Fibroblast of skin of scalp (primary cell): ENCODE measurements at places on chromosomes 5 and 9.

DNA sequence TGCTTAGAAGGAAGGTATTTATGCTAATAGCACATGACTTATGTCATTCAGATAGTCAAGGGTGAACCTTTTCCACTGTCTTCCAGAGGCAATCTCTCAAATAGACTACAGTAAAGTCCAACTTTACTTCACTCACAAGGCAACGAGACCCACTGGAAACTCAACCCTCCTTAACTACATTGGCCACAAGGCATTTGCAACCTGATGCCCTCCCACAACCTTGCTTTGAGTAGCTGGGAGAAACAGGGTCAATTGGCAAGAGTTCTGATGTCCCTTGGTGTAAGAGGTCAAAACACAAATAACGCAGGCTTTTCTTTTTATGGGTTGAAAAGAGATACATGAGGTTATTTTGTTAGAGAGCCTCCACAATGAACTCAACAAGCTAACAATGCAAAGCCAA lies 6.1 kb downstream of the GAS1 start:
- DNase-seq = no peak

DNA sequence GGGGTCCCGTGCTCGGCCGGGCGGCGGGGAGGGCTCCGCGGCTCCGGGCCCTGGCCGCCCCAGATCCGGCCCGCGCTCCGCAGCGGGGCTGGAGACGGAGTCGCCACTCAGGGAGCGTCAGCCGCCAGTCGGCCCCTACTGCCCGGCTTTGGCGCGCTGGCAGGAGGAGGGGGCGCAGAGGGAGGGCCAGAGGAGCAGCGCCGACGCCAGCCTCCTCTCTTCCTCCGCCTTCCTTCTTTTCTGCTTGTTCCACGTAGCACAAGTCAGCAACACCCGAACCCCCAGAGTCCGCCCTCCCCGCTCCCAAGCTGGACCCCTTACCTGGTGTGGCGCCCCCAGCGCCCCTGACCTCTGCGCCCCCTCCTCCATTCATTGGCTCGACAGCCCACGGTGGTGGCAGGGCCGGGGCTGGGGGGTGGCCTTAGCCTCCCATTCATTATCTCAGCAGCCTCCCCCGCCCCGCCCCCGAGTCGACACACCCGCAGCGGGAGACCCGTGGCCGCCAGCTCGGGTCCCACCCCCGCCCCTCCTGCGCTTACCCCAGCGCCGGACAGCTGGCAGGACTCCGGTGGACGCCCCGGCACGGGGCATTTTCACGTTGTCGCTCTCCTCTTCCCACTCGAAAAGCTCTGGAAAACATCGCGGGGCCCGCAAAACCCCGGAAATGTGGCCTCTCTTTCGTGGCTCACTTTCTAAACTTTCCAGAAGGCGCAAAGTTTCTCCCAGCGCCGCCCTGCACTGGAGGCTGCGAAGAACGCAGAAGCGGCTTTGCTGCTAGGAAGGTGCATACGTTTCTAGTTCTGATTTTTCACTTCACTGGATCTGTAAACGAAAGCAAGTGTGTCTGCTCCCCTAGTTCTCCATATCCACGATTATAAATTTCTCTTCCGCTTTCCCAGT lies at the start of gene LPAR1:
Gene LPAR1 (minus strand): TSS at position 140 of the 900 bp plus-strand sequence. CDS start 66,353 bp downstream, outside the sequence.
- peak; percentile 74 for DNase-seq

DNA sequence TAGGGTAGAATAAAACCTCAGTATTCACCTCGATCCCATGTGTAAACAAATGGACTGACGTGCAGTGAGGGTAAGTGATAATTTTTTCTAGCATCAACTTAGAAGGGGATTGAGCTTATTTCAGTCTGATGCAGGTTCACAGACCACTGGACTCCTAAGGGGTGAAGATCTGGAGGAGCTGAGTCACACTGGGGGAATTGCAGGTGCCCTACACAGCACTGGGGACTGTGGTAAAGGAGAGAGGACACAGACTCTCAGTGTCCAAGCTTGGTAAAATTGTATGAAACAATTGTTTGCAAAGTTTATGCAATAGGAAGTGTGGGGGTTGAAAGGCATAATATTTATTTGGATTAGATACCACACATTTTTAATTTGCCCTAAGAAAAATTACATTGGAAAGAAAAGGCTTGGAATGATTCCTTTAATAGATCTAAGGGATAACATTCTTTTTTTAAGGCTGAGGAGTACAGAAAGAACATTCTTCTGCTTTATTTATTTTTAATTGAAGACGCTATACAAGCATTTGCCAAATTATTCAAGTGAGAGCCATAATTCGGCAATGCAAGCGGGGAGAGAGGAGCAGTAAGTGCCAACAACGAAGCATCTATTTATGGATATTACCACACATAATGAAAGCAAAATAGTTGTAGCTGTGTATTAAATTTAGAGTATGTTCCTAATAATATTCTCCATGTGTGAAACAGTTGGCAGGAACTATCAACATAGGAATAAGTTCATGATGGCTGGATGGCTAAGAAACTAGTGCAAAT lies 766.9 kb upstream of the ADAMTS16 start:
- DNase-seq = no peak

GRCh38 chr5:93791518-93791972 lies 50.1 kb upstream of the POU5F2 start:
- DNase-seq = no peak

DNA sequence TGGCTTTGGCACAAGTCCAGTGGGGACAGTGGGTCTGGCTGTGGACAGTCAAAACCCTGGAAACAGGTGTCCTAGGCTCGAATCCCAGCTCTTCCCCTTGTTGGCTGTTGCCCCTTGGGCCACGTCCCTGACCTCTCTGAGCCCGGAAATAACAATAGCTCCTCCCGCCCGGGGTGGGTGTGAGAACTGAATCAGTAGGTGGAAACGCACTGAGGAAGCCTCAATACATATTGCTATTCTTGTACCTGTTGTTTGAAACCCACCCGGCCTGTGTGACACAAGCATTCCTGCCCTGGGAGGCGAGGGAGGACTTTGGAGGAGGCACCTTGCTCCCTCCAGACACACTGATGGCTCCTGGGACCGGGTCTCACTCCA lies 134.1 kb downstream of the OLFM1 start:
- DNase-seq = no peak

DNA sequence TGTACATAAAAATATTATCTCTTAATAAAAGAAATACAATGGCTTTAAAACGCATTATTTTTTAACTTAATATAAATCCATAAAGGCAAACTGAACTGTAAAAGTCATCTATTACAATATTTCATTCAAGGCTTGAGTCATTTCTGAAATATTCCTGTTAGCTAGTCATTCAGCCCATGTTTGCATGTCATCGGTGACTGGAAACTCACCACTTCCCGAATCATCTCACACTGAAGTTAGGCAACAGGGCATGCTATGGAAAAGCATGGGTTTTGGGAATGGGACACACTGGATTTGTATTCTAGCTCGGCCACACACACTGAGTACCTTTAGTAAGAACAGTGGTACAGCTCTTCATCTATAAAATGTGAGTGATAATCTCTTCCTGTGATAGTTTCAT lies 691.1 kb upstream of the C9orf72 start:
- peak; percentile 83 for DNase-seq

DNA sequence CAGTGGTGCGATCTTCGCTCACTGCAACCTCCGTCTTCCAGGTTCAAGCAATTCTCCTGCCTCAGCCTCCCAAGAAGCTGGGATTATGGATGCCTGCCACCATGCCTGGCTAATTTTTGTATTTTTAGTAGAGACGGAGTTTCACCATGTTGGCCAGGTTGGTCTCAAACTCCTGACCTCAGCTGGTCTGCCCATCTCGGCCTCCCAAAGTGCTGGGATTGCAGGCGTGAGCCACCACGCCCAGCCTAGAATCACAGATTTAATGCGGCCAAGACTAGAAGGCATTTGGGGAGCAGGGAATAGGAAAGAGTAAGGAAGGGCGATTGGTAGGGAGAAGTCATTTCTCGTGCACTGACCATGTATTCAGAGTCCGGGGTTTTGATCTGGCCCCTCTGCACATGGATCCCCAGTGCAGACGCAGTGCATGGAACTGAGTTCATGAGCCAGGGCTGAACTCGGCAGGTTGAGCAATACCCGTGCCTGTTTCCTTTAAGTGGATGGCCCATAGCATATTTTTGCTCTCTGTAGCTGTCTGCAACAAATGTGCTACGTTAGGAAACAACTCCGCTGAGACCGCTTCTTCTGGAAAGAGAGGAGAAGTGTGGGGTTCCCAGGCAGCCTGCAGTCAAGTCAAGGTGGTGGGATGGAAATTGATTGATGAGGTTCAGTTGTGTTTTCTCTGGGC lies 3.4 kb upstream of the HMCN2 start:
- DNase-seq = no peak

- DNase-seq = peak; percentile 85
Measured at GRCh38 chr9:78612091-78612490, 315.2 kb downstream of the PSAT1 start.

- peak; percentile 28 for DNase-seq
Measured at GRCh38 chr5:93611976-93612854, 29.2 kb downstream of the NR2F1 start.

- DNase-seq = peak; percentile 4
Measured at GRCh38 chr5:120901199-120901598, 437.1 kb downstream of the PRR16 start.

GRCh38 chr5:148934895-148935400 lies 108.5 kb downstream of the ADRB2 start:
- DNase-seq = no peak

GRCh38 chr5:167731951-167732350 lies 559.5 kb upstream of the WWC1 start:
- no peak for DNase-seq

GRCh38 chr5:159331093-159331973 lies 1.0 kb upstream of the IL12B start:
- DNase-seq = peak; percentile 35

DNA sequence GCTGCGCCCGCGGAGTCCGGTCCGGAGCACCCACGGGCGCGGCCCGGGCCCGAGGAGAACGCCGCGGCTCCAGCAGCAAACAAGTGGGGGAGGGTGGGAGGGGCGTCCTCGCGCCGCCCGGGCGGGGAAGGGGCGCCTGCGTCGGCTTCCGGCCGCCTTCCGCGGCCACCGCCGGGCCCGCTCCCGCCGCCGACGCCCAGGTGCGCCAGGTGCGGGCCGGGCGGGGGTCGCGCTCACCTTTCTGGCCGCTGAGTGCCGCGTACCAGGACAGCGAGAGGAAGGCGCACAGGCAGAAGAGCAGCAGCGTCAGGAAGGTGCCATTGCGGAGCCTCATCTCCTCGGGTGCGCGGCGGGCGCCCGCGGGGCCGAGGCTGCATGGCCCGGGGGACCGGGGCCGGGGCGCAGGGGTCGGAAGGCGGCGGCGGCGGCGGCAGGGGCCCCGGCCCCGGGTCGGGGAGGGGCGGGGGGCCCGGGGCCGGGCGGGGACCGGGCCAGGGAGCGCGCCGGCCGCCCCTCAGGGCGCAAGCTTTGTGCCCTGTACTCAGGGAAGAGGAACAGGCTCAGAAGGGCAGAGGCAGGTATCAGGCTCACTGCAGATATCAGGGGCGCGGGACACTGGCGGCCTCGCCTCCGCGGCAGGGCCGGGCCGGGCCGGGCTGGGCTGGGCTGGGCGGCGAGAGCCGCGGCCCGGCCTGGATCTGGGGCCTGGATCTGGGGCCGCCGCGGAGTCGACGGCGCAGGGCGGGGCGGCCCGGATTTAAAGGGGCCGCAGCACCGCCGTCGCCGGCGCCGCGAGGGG lies at the start of gene MGAT4B:
Gene MGAT4B (minus strand): TSS at position 617 of the 799 bp plus-strand sequence. CDS start 283 bp downstream, at position 334.
- DNase-seq = peak; percentile 79

DNA sequence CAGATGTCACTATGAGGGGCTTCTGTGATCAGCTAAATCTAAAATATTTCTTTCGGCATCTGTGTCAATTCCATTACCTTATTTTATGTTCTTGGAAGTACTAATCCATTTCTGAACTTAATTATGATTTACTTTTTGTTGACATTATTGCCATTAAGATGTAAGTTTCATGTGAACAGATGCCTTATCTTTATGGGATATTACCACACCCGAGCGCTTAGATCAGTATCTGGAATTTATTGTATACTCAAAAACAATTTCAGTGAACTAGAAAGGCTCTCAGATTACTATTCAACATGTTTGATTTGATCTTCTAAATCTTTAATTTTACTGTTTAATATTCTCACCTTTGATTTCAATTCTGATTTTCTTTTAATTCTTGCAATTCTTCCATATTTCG lies 567.7 kb upstream of the TLE4 start:
- no peak for DNase-seq

DNA sequence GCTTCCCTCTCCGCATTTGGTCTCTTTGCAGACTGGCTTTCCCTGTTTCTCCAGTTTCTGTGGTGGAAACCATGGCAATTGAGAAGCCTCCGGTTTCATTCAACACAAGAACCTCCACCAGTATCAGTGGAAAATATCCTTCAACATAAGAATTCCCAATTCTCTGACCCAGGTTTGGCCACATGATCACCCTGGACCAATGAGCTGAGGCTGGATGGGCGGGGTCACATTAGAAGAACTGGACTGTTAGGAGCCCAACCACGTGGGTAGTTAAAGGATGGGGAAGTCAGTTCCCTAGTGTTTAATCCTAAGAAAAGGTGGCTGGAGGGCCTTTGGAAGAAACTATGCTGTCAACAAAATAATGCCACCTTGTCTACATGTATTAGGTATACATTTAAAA lies 336.3 kb downstream of the DMRT2 start:
- no peak for DNase-seq

DNA sequence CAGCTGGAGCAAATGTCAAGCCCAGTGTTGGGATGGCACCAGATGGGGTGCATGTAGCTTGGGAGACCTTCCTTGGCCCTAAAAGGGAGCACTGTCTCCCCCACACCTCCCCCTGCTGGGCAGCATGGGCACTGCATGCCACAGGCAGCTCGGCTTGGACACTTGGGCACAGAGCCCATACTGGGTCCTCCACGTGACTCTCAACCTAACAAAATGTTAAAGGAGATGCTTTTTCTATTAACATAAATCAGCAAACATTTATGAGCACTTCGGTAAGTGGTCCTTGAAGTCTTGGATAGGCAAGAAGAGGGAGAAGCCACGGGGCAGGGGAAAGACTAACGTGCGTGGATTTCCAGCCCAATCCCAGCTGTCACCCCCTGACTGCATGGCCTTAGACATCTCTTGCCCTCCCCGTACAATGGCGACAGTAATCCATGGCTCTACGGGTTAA lies 23.9 kb upstream of the MAPK9 start:
- DNase-seq = peak; percentile 49

- no peak for DNase-seq
Measured at GRCh38 chr5:55313870-55314617, 6.3 kb downstream of the MTREX start.

- peak; percentile 96 for DNase-seq
Measured at GRCh38 chr9:81559709-81560108, 129.6 kb downstream of the TLE1 start.

- DNase-seq = peak; percentile 66
Measured at GRCh38 chr5:1789834-1790471, 9.7 kb downstream of the MRPL36 start.

- no peak for DNase-seq
Measured at GRCh38 chr5:20609126-20609525, 621.1 kb upstream of the CDH18 start.

DNA sequence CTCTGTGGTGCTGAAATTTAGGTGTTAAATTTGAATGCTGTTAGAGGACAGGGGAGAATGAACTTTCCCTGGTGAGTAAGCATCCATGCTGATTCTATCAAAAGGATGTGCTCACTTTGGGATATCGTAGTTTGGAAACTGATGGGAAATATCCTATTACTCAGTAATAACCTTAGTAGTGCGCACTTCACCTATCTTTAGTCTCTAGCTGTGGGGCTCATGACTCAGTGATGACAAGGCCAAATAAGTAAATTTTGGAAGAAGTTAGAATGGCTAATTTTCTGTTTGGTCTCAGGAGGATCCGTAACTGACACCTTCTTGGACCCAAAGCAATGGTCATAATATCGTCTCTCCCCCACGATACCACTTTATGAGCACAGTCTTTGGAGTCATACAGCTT lies 448.4 kb downstream of the PSAT1 start:
- no peak for DNase-seq

GRCh38 chr9:124521142-124521541 lies 13.9 kb upstream of the NR5A1 start:
- DNase-seq = no peak

- no peak for DNase-seq
Measured at GRCh38 chr9:88025411-88026117, 51.2 kb upstream of the CDK20 start.
